ENCODE measurements at places on chromosomes 11 and 22.

DNA sequence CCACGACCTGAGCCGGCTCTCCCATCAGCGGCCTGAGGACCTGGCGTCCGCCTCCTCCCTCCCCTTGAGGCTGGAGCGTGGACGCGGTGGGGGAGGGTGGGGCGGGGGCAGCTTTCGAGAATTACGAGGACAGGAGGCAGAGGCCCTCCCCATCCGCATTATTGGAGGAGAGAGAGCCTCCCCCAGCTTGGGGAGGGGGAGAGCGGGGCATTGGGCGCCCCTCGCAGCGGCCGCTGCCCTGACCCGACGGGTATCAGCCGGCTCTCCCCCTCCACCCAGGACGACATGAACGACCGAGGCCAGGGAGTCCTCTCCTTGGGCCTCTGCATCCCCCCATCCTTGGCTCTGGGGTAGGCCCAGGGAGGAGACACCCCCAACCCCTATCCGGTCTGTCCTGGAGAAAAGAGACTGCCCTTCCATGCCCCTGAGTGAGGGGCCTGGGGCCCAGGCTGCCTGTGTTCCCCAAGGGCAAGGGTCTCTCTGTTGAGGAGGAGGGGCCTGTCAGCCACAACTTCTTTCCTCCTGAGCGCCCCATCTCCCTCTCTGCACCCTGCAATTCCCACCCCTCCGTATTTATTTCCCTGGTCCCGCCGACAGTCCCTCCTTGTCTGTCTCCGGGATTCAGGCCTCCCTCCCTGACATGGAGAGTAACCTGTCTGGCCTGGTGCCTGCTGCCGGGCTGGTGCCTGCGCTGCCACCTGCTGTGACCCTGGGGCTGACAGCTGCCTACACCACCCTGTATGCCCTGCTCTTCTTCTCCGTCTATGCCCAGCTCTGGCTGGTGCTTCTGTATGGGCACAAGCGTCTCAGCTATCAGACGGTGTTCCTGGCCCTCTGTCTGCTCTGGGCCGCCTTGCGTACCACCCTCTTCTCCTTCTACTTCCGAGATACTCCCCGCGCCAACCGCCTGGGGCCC is 495 bp downstream of the GPR137 start:
- DNase-seq: no peak

GRCh38 chr11:77503006-77503405 is 29.1 kb upstream of the PAK1 start:
- no peak for DNase-seq

DNA sequence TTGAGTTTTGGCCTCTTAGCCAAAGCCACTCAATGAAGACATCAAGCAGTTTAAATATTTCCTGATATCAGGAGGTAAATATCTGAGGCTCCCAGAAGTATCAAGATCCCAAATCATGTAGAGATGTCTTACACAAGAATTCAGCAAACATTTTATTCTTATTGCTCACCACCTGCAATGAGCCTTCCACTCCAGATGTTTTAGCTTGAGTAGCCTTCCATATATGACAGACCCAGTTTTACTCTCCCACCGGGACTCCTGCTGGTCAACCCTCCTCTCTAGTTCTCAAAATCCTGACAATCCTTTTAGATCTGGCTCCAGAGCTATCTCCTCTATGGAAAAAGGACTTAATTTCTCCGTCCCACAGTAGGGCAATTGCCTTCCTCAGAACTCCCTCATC is 404.4 kb downstream of the KCNA4 start:
- no peak for DNase-seq

DNA sequence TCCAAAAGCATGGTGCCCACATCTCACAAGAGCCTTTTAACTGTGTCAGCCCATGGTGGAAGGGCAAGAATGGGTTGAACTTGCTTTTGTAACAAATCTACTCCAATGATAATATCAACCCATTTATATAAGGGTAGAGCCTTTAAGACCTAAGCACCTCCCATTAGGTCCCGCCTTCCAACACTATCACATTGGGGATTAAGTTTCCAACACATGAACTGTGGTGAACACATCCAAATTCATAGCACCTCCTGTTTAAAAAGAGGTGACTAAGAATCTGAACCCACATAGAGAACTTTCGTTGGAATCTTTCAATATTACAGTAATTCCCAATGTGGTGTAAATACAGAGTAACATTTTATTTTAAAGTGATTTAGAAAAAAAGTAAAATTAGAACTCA is 9.2 kb upstream of the CNTF start:
- no peak for DNase-seq

DNA sequence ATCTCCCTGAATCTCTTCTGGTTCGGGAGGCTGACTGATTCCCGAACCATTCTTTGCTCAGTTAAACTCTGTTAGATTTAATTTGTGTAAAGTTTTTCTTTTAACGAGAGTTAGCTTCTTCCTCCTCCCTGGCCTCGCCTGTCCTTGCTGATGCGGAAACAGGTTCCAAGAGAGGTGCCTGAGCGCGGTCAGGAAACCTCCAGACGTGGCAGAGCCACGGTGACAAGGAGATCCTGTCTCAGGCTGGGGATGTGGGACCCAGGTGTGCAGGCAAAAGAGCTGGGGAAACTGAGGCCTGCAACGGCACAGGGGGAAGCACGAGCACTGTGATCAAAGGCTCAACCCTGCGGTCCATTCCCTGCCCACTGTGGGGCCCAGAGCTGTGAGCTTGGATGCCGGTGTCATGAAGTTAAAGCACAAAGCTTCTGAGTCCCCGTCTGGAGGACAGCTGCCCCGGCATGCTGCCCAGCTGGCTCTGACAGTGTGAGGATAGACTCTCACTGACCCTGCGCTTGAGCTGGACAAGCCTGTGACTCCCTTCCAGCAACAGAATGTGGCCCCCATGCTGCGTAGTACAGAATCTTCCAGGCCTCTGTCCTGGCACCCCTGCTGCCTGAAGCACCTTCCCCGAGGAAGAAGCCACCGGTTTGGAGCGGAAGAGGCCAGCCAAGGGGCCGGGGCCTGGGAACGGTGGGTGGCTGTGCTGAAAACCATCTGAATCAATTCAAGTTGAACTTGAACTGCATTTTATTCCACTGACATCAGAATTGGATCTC is 960.6 kb downstream of the BRD1 start:
- DNase-seq: no peak

DNA sequence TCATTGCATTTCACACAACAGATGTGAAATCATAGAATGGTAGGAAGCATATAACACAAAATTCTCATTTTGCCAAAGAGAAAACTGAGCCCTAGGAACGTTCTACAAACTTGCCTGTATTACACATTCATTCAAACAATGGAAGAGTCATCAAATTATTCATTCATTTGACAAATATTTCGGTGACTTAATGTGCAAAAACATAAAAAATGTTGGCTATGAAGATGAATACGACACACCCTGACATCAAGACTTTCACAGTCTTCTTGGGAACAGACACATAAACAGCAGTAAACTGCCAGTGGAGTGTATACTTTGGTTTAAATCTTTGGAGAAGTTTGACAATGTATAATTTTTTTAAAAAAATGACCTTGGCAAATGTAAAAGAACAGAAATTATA is 20.4 kb upstream of the C11orf87 start:
- DNase-seq: no peak

GRCh38 chr22:44582016-44582415 is 84.0 kb upstream of the RTL6 start:
- no peak for DNase-seq

DNA sequence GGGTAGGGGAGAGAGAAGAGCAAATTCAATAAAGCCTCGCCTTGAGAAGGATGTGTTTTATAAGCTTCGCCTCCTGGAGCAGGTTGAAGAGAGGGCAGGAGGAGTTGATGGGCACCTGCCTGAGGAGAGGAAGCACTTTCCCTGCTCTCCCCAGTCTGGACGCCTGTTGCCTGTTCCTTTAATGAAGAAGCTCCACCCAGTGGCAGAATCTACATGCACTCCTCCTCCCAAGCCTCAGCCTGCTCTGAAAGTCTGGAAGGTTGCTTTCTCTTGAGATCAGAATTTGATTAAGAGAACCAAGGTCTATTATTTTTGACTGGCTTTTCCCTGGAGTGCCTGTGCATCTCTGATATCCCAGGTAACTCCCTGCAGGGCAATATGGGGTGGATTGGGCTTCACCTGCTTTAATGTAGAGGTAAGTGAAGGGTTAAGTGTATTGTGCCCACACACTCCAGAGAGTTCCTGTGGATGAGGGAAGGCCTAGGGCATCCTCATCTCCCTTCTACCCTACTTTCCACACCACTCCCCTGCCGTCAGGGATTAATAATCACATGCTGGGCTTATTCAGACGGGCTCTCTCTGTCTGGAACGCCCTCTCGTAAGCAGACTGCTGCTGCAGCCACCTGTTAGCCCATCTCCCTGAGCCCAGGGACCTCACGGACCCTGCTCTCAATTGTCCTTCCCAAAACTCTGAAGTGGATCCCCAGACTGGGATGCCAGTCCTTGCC is 22.3 kb downstream of the NTM start:
- DNase-seq: no peak
